ENCODE measurements at places on chromosomes 1 and 21.

GRCh38 chr21:45791562-45792418, 148.3 kb downstream of the PCBP3 start:
- DNase-seq = peak; percentile 46

DNA sequence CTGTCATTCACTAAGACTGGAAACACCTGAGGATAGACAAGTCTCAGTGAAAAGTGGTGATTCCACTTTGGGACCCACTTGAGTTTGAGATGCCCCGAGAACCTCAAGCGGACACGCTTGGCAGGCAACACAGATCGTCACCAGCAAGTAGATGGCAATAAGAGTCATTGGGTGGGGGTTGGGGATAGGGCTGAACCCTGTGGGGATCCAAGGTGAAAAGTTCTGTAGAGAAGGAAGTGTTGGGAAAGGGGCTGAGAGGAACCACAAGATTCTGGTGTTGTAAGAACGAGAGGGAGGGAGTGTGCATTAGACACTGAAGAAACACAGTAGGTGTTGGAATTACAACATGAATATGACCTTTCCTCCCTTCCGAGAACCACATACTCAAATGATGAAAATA, 45.4 kb upstream of the TDRD10 start:
- no peak for DNase-seq

DNA sequence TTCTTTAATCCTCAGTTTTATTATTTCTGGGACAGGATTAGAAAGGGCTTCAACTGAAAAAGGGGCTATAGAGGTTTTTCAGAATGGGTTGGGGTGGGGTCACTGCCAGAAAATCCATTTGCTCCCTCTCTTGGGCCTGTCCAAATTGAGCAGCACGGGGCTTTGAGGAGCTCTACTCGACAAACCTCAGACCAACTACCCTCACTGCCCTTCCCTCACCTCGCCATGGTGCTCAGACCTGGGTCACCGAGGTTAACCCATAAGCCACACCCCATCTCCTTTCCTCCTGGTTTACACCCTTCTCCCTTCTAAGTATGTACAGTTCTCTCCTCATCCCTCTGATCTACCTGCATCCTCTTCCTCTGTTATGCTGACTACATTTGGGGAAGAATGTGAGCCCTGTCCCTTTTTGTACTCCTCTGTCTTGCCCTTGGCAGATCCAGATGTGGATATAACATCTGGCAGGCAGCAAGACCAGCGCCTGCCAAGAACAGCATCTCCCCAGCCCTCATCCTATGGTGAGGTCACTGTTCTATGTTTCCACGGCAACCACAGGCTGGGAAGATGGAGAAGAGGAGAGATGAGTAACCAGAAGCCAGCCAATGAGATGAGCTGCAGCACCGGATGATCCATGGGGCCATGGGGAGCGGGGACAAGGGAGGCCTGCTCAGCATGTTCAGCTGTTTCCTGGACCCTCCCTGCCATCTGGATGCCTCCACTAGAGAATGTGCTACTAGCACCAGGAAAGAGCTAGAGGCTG, 3.7 kb upstream of the FABP3 start:
- DNase-seq = peak; percentile 64

DNA sequence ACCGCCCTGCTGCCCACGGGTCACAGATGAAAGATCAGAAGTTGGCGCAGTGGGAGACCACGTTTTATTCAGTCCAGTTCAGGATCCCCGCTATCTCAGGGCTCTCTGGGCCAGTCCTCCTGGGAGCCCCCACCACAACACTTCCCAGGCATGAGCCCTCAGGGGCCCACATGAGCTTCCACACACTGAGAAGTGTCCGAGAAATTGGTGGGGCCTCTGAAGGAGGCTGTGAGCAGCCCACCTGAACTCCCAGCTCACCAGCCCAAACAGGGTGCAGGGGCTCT, 12.1 kb downstream of the TRIM46 start:
- DNase-seq = no peak

- no peak for DNase-seq
These were observed 895 bp upstream of the UBR4 start for GRCh38 chr1:19210772-19211549.

- no peak for DNase-seq
These were observed 75.6 kb upstream of the SLC2A1 start for GRCh38 chr1:43034195-43034658.
